ENCODE measurements at places on chromosomes 1 and 21.

DNA sequence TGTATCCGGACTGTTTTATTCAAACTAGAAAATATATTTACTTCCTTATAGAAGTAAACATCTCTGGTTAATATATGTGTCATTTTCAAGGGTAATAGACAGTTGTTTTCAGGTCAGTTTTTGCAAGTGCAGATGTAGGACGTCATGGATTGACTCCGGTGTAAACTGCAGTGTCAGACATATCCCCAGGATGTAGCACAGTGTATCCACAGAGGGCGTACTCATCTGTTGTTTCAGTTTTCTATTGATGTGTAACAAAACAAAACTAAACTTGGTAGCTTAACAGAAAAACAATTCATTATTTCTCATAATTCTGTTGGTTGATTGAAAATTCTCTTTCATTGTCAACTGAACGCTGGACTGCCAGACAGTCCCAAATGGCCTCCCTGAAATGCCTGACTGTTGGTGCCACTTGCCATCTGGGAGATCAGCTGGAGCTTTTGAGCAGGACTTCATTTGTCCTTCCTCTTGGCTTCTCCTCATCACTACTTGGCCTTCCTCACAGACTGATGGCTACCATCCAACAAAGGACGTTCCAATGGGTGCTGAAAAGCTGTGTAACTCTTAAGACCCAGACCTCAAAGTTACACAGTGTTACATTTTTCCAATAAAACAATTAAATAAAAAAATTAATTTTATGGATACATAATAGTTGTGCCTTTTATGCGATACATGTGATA, 181.6 kb downstream of the NCAM2 start:
- DNase-seq: no peak

- DNase-seq: no peak
Observed at GRCh38 chr1:92376345-92376744, 77.5 kb downstream of the RPAP2 start.

GRCh38 chr1:47769295-47769694, 227.9 kb downstream of the TRABD2B start:
- DNase-seq: no peak

DNA sequence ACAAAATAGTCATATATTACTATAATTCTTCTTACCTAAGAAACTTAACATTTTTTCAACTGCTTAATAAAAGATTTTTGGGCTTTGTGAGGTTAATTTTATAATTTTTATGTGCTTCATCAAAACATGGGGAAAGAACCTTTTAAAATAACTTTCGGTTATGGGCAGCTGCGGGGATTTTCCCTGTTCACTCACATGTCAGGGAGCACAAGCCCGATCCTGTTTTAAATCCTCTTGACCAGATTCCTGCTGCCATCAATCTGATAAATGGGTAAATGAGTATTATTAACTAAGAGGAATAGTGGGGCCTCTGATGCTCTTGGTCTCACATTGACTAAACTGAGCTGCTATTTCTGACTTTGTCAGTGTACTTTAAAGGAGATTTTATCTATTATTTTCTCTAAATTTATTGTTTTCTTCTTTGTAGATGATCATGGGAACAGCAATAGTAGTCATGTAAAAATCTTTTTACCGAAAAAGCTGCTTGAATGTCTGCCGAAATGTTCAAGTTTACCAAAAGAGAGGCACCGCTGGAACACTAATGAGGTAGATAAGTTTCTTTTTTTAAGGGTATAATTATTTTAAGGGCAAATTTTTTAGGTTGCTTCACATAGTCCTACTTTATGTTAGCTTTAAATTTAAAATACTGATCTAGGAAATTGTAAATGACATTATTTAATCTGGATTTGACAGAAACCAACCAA, 39.6 kb downstream of the CAMTA1 start:
- no peak for DNase-seq

- DNase-seq: no peak
Observed at GRCh38 chr21:41750051-41750450, 16.8 kb downstream of the RIPK4 start.

- DNase-seq: no peak
Observed at GRCh38 chr1:211490821-211491415, 1.0 kb downstream of the RD3 start.

GRCh38 chr1:38055398-38055797, 8.8 kb upstream of the POU3F1 start:
- DNase-seq: no peak

DNA sequence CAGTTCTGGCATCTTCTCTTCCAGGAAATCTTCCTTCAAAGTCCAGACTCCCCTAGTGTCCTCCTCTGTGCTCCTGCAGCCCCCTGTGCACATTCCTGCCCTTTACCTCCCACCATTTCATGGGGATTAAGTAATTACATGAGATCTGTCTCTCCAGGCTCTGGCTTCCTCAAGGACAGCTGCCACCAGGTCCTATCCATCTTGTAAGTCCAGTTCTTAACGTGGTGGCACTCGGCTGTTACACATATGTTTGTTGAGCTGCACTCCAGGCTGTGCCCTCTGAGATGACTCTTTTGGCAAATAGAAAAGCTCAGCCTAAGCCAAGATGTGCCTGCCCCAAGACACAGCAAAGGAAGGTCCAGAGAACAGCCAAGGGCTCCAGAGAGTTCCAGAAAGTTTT, 57.4 kb upstream of the CAMK1G start:
- no peak for DNase-seq

GRCh38 chr21:37168666-37169065, 95.6 kb downstream of the TTC3 start:
- DNase-seq: no peak

- no peak for DNase-seq
Observed at GRCh38 chr1:85224734-85225623, 24.2 kb upstream of the SYDE2 start.

- DNase-seq: no peak
Observed at GRCh38 chr21:39125752-39126485, 57.3 kb downstream of the PSMG1 start.

All from activated T-cell treated with anti-CD3 and anti-CD28 coated beads for 1 hour (primary cell).